ENCODE measurements at places on chromosomes 7 and 10. TPM values are rescaled to one million over a fixed set of nuclear protein-coding genes. Genes with fewer than 3 reads are reported as not detected.

DNA sequence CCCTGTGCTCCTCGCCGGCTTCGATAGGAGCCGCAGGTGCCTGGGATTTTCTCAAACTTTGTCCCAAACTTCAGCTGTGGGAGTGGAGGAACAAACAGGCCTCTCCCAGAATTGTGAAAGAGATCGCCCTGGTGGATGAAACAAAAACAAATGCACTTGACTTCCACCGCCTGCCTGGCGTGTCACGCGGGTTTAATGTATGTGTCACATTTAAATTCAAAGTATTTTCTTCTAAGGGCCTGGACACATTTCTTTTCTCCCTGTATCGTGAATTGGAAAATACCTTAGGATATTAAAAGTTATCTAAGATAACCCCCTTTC lies 694 bp upstream of the WASL start:
- no peak for DNase-seq

- peak; percentile 17 for DNase-seq
Measured at GRCh38 chr7:128863433-128863989, 855 bp downstream of the ATP6V1F start.

- no peak for DNase-seq
Measured at GRCh38 chr7:112021379-112022044, 184.7 kb downstream of the DOCK4 start.

- no peak for DNase-seq
Measured at GRCh38 chr10:391847-392704, 256.8 kb downstream of the ZMYND11 start.

The EPO gene
- not detected for total RNA-seq

- DNase-seq = no peak
Measured at GRCh38 chr10:7287377-7287776, 123.5 kb downstream of the SFMBT2 start.

- DNase-seq = no peak
Measured at GRCh38 chr7:148218603-148219002, 372.0 kb upstream of the C7orf33 start.

The CPN1 gene
- total RNA-seq = not detected

- no peak for DNase-seq
Measured at GRCh38 chr10:16909961-16910792, 93.0 kb upstream of the RSU1 start.

- DNase-seq = no peak
Measured at GRCh38 chr7:48098846-48099245, 9.8 kb downstream of the UPP1 start.

DNA sequence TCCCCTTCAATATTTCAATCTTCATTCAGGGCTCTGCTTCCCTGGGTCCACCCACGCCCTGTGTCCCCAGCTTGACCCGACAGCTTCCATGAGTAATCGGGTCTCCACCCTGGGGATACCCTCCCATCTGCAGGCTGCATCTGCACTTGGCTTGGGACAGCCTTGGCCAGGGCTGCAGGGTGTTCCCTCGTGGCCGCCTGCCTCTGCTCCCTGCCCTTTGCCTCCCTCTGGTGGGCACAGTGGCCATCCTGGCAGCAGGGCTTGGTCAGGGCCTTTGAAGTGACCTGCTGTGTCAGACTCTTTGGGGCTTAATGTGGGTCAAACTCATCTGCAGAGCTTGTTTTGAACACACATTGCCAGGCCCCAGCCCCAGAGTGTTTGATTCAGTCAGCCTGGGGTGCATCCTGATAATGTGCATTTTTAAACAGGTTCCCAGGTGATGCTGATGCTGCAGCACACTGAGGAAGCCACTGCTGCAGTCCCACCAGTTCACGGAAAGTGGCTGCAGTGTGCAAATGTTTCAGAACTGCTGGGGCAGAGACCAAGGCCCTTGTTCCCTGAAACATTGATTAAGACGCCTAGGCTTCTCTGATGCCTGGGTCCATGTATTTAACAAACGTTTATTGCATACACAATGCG lies 80.7 kb upstream of the SEC61G start:
- DNase-seq = no peak

GRCh38 chr10:110392868-110393740 lies 88.4 kb upstream of the SMNDC1 start:
- peak; percentile 59 for DNase-seq

The RHOBTB1 gene
- total RNA-seq = 16.4 TPM

DNA sequence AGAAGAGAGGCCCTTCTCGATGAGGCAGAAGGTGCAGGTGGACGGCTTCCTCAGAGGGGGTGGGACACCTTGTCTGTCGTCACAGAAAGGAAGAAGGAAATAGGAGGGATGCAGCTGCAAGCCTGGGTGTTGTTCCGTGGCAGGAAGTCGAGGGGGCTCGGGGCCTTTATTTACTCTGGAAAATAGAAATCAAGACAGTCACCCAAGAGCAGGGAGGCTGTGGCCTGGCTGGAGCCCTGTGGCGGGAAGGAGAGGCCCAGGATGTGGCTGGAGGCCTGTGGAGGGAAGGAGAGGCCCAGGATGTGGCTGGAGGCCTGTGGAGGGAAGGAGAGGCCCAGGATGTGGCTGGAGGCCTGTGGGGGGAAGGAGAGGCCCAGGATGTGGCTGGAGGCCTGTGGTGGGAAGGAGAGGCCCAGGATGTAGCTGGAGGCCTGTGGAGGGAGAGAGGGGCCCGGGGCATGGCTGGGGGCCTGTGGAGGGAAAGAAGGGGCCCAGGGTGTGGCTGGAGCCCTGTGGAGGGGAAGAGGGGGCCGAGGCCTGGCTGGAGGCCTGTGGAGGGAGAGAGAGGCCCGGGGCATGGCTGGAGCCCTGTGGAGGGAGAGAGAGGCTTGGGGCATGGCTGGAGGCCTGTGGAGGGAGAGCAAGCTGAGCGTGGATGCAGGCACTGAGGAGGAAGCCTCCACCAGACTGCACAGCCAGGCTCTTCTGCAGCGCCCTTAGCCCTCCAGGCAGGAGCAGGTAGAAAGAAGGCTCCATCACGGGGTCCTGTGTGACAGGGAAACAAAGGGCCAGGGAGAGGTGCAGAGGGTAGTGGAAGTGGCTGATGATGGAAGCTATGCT lies 97.3 kb upstream of the SFMBT2 start:
- no peak for DNase-seq

DNA sequence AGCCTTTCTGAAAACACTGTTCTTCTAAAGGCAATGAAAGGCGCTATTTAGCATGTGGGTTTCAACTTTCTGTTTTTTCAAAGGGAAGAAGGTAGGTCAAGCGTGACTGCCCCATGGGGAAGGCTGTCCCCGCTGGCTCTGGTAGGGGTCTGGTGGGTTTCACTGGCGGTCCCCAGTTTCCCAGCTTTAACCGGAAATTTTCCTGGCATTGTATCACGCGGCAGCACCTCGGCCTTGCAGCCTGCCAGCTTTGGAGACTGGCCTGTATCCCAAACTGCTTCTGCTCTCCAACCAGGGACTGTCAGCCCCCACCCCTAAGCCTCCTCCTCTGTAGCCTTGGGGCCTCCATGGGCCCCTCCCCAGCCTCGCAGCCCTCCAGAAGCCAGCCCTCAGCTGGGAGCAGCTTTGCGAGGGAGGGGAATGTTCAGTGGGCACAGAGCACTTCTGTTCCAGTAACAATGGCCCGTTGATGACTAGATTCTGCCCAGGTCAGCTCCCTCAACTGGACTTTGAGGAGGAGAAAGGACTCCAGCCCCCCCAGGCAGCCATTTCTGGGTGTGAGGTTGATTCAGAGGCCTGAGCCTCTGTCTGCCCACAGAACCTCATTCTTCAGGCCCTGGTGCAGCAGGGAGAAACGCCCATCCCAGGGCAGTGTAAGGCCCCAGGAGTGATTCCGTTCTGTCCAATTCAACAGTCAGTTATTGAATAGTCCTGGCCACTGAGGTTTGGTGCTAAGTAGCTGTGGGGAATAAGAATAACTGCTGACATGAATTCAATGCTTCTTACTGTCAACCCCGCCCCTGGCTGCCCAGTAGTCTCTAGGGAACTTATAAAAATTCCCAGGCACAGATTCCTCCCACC lies 17.1 kb downstream of the CHST3 start:
- DNase-seq = no peak

DNA sequence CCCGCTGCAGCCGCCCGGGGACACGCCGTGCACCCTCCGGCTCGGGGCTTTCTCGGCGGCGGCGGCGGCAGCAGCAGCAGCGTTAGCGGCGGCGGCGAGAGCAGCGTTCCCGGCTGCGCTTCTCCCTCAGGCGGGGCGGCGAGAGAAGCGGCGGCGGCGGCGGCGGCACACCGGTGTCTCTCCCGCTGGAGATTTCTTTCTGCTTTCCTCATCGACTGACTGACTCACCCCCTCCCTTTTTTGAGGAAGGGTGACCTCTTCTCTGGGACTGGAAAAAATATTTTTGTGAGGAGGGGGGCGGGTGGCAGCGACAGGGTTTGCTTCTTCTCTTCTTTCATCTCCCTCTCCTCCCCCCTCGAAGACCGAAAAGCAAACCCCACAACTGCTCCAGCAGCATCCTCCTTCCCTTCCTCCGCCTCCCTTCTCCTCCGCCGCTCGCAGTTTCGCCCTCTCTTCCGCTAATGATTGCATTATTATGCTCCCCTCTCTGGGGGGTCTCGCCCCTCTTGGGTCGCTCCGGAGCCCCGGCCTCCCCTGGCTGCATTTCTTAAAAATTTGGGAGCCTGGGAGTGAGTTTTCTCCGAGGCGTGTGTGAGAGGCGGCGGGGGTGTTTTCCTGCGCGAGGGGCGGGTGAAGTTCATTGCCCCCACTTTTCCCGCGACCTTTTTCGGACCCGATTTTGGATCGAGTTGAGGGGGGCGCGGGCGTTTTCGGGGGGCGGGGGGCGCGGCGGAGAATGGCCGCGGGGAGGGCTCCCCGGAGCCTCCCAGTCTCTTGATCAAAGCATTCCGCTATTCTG lies 411 bp downstream of the AUTS2 start:
- DNase-seq = no peak

DNA sequence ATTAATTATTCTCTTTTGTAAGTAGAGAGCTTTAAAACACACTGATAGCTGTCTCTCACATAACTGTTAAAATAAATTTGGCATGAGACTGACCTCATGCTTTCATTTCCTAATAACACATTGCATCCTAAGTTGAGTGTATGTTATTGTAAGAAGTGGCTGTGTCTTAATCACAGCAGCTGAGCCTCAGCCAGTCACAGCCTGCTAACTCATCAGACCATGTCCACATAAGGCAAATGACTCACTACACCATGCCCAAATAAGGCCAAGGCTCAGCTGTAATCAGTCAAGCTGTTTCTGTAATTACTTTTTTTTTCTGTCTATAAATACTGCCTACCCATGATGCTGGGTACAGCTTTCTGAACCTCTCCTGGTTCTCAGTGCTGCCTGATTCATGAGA lies 860.9 kb downstream of the XPNPEP1 start:
- DNase-seq = no peak

The AMZ1 gene
- total RNA-seq = not detected

DNA sequence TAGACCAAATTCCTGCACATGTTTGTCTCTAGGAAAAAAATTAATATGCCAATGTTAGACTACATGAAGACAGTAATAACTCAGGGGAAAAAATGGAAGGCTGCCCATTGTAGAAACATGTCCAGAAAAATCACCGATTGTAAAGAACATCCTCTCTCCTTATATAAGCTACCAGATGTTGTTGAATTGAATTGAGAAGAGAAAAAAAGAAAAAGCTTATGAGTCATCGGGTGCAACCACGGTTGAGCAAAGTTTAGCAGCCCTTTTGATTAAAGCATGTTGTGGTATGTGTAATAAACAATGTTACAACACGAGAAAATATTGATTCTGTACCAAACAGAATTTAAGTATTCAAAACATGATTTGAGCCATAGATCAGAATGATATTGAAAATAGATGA lies 102.3 kb upstream of the ARHGAP21 start:
- no peak for DNase-seq

- no peak for DNase-seq
Measured at GRCh38 chr7:46129831-46130230, 208.8 kb upstream of the IGFBP3 start.

- no peak for DNase-seq
Measured at GRCh38 chr10:119784340-119785067, 58.7 kb downstream of the INPP5F start.

DNA sequence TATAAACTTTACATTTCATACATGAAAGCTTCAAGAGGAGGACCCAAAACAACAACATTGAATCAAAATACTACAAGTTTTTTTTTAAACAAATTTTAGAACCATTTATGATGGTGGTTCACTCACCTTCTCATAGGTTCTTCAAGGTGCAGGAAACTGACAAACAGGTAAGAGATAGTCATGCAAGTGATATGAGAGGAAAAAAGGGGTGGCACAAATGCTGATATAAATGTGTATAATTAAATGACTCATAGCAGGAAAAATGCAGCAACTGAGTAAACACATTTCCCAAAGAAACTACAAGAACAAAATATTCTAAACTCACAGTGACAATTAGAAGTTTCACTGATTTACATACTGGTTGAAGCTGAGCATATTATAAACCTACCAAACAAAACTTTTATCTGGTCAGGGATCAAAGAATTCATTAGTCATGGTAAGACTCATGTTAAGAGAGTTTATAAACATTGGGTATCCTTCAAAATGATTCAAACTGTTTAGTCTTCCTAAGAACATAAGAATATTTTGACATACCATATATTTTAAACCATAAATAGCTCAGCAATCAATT lies 14.1 kb downstream of the ZWINT start:
- no peak for DNase-seq

- peak; percentile 36 for DNase-seq
Measured at GRCh38 chr7:5528071-5528814, 104.6 kb upstream of the TNRC18 start.

The ELMO1 gene
- total RNA-seq = 63.0 TPM
